ENCODE measurements at places on chromosomes 7 and 10.

DNA sequence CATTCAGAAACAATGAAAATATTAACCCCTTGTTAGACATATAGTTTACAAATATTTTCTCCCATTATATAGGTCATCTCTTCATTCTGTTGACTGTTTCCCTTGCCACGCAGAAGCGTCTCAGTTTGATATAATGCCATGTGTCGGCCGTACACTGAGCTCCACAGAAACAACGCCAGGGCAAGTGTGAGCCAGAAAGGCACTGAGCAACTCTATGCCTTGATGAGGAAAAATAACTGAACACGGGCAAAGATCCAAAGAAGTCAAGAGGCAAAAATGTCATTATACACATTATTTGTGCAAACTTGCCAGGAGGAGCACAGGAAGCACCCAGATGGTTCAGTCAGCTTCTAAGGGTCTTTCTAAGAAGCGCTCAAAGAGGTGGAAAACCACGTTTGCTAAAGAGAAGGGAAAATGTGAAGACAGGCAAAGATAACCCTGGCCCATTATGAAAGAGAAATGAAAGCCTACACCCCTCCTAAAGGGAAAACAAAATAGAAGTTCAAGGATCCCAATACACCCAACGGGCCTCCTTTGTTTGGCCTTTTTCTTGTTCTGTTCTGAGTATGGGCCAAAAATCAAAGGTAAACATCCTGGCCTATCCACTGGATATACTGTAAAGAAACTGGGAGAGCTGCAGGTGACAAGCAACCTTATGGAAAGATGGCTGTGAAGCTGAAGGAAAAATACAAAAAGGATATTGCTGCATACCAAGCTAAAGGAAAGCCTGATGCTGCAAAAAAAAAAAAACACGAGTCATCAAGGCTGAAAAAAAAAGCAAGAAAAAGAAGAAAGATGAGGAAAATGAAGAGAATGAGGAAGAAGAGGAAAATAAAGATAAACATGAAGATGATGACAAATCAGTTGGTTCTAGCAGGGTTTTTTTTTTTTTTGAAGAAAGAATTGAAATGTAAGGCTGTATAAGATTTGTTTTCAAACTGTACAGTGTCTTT, 15.5 kb downstream of the ARHGAP12 start:
- no peak for DNase-seq

DNA sequence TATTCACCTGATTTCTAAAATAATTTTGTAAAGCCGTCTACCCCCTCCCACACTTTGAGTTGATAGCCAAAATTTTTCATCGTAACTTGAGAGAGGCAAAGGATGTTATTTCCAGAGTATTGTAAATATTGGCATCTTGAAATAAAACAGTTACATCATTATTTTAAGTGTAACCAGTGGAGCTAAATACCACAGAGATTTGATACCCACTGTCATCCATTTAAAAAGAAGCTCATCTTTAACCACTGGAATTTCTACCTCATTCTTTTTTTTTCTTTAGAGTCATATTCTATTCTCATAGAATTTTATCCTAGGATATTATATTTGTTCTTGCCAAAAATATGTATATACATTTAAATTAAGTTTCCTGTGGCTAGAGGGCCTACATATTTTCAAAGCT, 48.6 kb downstream of the CAMK1D start:
- DNase-seq: no peak

DNA sequence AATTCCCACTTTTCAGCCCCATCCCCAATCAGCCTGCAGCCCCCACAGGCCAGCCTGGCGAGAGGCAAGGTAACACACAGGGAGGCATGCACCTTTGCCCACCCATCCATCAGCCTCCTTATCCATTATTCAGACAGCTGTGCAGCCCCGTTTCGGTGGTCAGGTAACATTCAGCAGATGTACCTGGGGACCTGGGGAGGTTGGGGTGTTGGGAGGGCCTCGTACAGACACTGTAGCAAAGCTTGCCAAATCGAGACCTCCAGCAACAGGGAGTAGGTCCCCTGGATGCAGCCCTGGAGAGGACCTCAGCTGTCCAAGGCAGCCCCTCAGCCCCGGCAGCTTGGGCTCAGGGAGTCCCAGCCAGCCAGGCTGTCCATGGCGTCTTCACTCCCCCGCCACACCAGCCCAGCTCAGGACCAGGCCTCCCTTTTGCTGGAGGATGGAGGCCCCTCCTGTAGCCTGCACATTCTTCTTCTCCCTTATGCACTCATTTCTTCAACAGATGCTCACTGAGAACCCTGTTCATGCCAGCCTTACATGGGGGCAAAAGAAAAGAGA, 8.5 kb upstream of the DRGX start:
- DNase-seq: no peak

GRCh38 chr7:84900215-84900614, 286.6 kb downstream of the SEMA3D start:
- DNase-seq: no peak

DNA sequence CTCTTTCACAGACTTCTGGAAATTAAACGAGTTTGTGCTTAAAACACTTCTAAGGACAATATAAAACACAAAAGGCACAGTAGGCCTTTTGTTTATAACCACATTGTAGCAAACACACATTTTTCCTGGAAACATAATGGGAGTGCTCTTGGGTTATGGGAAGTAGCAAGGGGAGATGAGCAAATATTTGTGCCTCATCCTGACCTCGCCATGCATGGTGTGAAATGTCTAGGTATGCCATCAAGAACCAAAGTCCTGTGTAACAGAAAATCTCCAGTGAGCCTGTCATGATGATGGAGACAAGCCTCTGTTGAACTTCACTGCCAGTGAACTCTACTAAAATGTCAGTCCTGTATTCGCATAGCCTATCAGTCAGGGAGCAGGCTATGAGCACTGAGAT, 1029.6 kb downstream of the LRMDA start:
- DNase-seq: no peak

DNA sequence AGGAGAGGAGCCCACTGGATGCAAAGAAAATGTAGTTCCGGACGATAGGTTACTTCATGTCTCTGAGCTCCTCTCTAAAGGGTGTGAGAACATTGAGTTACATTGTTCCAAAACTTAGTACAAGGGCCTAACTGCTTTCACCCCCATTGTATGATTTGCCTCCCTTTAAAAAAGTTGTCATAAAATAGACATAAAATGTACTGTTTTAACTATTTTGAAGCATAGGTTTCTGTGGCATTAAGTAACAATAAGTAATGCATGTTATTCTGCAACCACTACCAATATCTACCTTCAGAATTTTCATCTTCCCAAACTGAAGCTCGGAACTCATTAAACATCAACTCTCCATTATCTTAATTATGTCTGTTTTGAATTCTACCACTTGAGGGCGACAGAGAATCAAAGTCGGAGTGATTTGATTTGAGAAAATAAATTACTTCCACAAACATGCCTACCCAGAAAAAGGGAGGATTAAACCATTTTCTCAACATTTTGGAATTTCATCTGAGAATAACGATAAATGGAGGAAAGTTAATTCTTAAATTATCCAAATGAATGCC, 2.7 kb downstream of the IGFBP1 start:
- DNase-seq: no peak

DNA sequence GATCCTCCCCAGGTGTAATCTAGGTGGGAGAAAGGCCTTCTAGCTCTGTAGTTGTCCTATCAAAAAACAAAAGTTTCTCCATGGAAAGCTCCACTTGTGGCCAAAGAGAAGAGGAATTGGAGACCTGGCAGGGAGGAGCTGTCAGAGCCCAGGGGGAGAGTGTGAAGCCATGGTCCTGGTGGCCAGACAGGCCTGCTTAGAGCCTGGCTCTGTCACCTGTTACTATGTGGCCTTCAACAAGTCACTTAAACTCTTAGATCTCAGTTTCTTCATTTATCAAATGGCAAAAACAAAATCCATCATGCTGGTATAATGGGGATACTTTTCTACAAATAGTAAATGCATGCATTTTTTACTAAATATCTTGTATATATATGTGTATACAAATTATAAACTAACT, 59.0 kb upstream of the NFE2L3 start:
- no peak for DNase-seq

GRCh38 chr7:132581431-132581830, 5.2 kb upstream of the PLXNA4 start:
- DNase-seq: no peak

GRCh38 chr7:98194186-98194585, 17.1 kb upstream of the BHLHA15 start:
- DNase-seq: no peak

GRCh38 chr10:97135464-97135863, 50.3 kb downstream of the SLIT1 start:
- DNase-seq: no peak

GRCh38 chr10:13740461-13740860, 153.7 kb downstream of the PRPF18 start:
- no peak for DNase-seq

GRCh38 chr10:115558252-115558651, 465.1 kb downstream of the ATRNL1 start:
- DNase-seq: no peak

DNA sequence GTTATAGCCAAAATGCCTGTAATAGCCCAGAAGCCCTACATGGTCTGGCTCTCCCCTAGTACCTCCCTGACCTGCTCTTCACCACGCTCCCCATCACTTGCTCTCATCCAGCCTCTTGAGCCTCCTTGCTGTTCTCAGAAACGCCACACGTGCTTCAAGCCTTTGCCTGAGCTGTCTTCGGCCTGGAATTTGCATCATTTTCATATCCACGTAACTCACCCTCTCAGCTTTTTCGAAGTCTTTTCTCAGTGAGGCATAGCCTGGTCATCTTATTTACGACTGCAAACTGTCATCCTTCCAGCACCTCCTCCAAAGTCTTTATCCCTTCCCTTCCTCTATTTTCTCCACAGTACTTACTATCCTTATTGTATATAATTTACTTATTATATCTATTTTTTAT, 151.0 kb upstream of the AHR start:
- DNase-seq: no peak

GRCh38 chr7:128065872-128066271, 34.6 kb upstream of the LRRC4 start:
- no peak for DNase-seq

DNA sequence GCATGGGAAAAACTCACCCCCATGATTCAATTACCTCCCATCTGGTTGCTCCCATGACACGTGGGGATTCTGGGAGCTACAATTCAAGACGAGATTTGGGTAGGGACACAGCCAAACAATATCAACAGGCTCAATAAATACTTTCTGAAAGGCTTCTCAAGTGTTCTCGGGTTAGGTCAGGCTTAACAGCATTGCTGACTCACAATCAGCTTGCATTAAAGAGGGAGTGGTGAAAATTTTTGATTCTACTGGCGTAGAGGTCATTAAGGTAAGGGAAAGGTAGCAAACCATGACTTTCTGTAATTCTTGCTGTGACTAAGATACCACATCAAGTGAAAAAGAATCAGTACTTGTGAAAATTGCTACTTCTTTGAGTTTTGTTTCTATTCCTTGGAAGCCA, 126.4 kb downstream of the JCAD start:
- no peak for DNase-seq

DNA sequence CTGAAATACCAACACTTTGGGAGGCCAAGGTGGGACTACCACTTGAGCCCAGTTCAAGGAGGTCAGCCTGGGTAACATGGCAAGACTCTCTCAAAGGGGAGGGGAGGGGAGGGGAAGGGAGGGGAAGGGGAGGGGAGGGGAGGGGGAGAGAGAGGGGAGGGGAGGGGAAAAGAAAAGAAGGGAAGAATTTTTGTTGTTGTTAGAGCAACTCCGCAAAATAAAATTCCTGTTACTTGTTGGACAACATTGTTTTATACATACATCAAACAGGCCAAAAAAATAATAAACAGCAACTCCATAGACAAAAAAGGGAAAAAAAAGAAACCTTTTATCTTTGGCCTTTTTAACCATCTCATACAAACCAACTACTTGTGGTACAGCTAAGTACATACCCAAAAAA, 57.3 kb upstream of the TRIM24 start:
- no peak for DNase-seq

DNA sequence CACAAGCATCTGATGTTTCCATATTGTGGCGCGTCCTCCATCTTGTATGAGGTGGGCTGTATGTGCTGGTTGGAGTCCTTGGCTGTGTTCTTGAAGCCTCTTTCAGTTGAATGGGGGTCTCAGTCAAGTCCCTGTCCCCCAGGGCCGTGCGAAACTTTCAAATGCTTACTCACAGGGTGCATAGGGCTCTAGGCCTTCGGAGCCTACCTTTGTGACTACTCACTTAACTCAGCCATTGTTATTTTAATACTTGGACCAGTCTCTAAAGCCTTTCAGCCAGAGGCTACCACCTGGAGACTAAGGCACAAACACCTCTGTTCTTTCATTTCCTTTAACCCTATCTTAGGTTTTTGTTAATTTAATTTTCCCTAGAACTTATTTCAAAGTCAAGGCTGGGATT, 785.9 kb downstream of the GATA3 start:
- DNase-seq: no peak

DNA sequence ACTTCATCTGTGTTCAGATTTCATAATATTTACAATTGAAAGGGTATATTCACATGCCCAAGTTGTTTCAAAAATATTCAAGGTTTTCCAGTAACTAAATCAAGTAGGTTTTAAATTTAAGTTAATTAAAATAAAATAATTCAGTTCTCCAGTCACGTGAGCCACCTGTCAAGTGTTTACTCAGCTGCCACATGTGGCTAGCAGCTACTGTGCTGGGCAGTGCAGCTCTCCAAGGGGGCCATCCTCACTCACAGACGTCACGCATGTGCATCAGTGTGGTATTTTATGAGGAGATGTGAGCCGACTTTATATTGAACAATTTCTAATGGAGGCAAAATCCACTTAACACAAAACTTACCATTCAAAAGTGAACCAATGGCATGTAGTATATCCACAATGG, 69.7 kb upstream of the CAMK2B start:
- no peak for DNase-seq

DNA sequence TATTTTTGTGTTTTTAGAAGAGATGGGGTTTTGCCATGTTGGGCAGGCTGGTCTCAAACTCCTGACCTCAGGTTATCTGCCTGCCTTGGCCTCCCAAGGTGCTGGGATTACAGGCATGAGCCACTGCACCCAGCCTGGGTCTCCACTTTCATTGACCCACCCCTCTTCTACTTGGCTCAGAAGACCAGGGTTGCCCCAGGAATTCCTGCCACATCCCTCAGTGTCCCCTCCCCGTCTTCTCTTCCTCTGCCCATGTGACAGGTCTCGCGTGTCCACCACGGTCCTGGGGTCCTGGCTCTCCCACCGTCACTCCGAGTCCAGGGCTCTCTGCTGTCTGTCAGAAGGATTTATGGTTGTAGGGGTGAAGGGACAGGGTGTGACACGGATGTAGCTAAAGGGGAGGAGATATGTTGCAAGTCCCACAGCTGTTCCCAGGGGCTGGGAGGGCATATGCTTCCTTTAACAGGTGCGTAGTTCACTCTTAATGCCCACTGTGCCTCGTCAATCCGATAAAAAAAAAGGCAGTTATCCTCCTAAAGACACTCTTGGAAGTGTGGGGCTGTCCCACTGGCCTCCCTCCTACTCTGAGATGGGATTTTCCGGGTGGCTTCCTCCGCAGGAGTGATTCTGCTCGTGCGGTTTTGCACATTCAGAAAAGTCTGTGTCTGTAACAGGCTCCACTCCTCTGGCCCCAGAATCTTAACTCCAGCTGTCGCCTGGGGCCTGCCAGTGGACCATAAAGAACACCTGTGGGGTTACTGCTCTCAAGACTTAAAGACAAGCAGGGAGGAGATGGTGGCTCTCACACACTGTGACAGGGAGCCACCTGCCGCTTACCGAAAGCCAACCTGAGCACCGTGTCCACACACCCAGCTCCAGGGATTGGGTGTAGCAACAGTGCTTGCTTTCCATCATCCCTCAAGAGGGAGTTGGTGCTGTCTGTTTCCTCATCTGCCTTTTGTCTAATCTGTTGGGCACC, 36.7 kb upstream of the SHH start:
- DNase-seq: no peak
